ENCODE measurements at places on chromosomes 3 and 15.

GRCh38 chr3:33937628-33938027, 139.2 kb downstream of the PDCD6IP start:
- no peak for DNase-seq

- DNase-seq, result no peak
Observed at GRCh38 chr3:173003471-173003870, 137.6 kb downstream of the SPATA16 start.

- DNase-seq, result no peak
Observed at GRCh38 chr15:83585601-83586335, 68.2 kb upstream of the ADAMTSL3 start.

DNA sequence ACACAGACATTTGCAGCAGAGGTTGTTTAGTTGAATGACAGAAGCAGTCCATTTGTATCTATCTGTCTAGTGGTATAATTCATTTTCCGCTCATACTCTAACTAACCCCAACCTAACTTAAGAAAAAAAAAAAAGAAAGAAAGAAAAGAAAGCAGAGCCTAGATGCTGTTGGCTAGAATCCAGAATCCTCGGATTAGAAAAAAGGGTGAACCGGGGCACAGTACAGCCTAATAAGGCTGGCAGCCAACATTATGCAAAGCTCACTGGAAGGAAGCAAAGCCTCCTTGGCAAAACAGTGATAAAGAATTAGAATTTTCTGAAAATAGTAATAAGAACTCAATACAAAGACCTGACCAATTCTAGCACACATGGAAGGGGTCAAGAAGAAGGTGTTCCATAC, 640.8 kb downstream of the TUSC7 start:
- no peak for DNase-seq

DNA sequence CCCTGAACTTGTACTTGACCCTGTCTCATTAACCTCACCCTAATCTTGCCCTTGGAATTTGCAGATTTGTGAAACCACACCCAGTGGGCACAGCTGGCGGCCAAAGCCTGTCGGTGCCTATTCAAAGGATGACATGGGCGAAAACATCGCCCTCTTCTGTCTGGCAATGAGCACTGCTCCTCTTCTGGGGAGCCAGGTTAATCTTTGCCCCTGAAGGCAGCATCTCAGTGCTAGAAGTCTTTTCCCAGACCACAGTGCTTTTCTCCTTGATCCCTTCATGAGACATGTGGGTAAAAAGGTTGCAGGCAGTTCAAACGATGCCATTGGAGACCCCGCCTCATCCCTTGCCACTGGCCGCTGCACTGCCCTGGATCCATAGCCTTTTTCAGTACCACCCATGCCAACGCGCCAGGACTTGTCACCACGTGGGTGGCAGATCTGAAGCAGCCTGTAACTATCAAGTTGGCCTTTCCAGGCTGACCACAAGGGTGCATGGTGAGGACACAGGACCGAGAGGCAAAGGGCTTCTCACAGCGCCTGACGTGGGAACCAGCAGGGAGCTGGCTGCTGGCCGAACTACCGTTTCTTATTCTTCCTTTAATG, 6.5 kb upstream of the DNASE1L3 start:
- DNase-seq, result peak; percentile 46

- DNase-seq, result no peak
Observed at GRCh38 chr3:183493296-183494045, 62.0 kb downstream of the KLHL6 start.

GRCh38 chr3:71901645-71902044, 116.7 kb upstream of the PROK2 start:
- no peak for DNase-seq

DNA sequence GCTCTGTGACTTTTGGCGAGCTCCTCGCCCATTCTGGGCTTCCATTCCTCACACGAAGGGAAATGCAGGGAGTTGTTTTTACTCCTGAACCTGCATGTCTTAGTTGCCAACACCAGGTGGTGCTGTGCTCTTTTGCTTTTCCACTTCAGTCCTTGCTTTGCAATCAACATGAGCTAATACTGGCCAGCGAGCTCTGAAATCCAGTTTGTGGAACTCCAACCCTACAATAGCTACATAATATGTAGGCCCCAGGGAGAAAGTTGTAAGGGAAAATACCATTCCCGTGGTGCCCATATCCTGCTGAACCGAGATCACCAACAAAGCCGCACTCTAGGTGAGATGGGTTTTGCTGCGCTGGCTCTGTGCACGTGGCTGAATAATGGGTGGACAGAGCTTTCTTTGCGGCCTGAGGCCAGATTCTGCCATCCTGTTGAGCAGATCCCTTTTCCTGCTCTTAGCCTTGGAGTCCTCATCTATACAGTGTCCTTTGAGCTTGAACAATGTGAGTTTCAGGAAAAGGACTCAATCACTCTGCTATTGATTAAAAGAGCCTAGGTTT, 25.0 kb downstream of the LSM3 start:
- no peak for DNase-seq

DNA sequence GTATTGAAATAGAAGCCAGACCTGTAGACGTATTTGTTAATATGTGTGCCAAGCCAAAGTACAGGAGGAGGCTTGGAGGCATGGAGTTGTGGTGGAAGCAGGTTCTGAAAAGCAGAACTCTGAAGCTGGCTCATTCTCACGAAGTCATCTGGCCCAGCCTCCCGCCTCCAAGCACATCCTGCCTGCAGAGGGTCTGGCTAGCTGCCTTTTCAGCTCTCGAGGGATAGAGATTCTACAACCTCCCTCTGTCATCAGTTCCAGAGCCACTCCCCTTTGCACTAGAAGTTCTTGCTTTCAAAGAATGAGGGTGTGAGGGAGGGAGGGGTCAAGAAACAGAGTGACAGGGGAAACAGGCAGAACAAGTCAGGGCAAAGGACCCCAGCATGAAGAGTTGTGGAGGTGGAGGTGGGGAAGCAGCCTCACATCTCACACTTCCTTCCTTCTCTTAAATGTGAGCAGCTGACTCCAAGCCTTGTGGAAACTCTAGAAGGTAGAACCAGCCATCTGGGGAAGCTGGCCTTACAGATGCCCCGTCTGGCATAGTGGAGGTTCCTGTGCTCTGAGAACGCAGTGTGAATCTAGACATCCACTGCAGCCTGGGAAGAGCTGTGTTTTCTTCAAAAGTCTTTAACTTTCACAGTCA, 95.3 kb downstream of the SLC49A4 start:
- no peak for DNase-seq

DNA sequence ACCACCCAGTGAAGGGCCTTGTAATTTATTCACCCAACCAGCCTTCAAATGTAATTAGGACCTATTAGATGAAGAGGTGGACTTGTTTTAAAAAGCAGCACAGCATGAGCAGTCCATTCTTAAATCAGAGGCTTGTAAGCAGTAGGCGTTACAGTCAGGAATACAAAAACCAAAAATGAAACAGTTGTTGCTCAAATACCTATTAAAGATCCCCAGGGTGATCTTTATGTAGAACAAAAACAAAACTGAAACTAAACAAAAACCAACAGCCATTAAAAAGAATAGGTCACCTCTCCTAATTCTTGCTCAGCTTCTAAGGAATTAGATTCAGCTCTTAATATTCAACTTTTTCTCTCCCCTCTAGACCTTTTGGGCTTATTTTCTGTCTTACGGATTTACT, 104.9 kb upstream of the ST8SIA2 start:
- no peak for DNase-seq

- no peak for DNase-seq
Observed at GRCh38 chr3:177137774-177138705, 59.2 kb downstream of the TBL1XR1 start.

- no peak for DNase-seq
Observed at GRCh38 chr3:186411994-186412393, 50.0 kb upstream of the DGKG start.

GRCh38 chr15:63686351-63686750, 89.2 kb downstream of the FBXL22 start:
- DNase-seq, result no peak

- DNase-seq, result no peak
Observed at GRCh38 chr3:111541911-111542483, at the start of gene CD96. CD96 (plus strand) TSS chr3:111542197; CDS start chr3:111542249, 52 bp downstream.

GRCh38 chr15:83372434-83372891, 74.7 kb upstream of the SH3GL3 start:
- DNase-seq, result no peak

DNA sequence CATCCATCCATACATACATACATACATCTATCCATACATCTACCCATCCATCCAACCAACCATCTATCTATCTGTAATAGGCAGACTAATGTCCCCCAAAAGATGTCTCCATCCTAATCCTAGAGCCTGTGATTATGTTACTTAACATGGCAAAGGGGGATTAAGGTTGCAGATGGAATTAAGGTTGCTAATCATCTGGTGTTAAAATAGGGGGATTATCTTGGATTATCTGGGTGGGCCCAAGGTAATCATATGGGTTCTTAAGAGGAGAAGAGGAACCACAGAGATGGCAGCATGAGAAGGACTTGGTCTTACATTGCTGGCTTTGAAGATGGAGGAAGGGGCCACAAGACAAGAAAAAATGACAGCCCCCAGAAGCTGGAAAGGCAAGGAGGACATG, 14.7 kb upstream of the RPL29 start:
- no peak for DNase-seq

- DNase-seq, result no peak
Observed at GRCh38 chr3:109131276-109131675, 5.2 kb upstream of the C3orf85 start.

GRCh38 chr3:99818818-99819217, 1.2 kb downstream of the CMSS1 start:
- no peak for DNase-seq

- no peak for DNase-seq
Observed at GRCh38 chr15:95169541-95170459, 938.4 kb downstream of the MCTP2 start.

GRCh38 chr15:69949485-69949884, 148.2 kb downstream of the TLE3 start:
- no peak for DNase-seq

GRCh38 chr3:133578548-133579191, 5.2 kb downstream of the CDV3 start:
- DNase-seq, result no peak

DNA sequence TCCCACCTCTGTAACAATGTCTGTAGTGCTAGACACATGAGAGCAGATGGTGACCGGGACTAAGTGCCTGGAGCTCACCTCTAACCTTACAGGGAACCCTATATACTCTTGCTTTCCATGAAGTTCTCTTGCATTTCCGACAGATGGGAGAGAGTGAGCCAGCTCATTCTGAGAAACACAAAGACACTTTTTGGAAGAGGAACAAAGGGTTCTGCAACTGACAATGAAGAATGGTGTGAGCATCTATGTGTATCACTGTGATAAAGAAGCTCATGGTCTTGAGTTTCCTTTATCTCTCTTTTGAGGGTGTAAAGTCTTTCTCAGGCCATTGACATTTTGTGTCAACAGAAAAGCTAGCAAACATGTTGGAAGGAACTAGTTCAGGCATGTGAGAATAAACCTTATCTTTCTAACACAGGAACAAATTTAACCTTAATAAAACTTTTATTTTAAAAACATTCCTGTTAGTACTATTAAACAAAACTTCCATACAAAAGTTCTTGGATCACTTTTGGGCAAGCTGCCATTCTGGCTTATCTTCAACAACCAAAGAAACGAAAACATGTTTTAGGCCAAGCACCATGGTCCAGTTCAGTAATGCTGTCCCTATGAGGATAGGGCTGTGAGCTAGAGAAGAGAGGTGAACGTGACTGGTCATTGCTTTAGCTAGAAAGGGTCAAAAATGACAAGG, 142.7 kb downstream of the THRB start:
- DNase-seq, result no peak

DNA sequence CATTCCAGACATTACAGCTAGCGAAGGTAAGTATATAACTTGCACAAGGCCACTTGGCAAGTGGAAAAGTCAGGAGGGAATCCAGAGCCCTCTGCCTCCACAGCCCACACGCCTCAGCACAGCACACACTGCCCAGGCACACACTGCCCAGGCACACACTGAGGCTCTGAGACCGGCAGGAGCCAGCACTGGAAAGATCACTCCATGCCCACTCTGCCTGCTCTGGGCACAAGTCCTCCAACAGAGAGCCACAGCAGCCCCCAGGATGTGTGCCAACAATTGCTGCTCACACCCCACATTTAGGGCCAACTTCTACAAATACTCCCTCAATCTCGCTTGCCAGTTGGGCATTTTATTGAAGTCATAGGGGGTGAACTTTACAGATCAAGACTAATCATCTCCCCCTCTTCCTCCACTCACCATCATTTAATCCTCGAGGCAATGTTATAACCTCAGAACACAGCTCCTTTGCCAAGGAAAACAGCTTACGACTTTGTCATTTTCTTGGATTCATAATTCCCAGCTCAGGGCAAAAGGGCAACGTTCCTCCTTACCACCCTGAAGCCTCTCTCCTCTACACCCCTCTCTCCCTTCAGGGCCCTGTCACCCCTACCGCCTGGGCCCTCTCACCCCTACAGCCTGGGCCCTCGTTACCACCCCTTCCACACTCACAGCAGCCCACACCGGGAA, 53.0 kb upstream of the TPM1 start:
- DNase-seq, result no peak

GRCh38 chr3:195900436-195901355, 7.7 kb downstream of the TNK2 start:
- DNase-seq, result peak; percentile 86

GRCh38 chr3:195133462-195133861, 137.5 kb downstream of the XXYLT1 start:
- no peak for DNase-seq

DNA sequence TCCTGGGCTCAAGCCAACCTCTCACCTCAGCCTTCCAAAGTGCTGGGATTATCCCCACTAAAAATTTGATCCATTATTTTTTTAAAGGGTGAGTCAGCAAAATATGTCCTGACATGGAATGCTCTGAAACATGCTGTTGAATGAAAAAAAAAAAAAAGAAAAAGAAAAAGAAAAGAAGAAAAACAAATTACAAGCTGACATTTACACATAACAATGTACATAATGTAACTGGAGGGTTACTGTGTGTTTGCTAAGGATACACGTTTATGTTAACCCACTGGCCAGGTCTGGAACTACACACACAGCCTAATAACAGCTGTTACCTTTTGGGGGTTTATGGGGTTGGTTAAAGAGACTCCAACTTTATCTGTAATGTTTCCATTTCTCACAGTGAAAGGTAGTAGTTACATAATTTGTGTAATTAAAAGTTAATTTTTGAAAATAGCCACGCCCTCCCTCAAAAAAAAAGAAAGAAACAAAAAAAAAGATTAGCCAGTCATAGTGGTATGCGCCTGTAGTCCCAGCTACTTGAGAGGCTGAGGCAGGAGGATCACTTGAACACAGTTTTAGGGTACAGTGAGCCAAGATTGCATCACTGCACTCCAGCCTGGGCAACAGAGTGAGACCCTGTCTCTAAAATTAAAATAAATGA, 3.1 kb upstream of the MESP2 start:
- DNase-seq, result no peak
